GF-D8 (cell line): ENCODE measurements at places on chromosomes 11 and 22.

GRCh38 chr11:131300439-131300717, 70.0 kb upstream of the NTM start:
- no peak for DNase-seq

DNA sequence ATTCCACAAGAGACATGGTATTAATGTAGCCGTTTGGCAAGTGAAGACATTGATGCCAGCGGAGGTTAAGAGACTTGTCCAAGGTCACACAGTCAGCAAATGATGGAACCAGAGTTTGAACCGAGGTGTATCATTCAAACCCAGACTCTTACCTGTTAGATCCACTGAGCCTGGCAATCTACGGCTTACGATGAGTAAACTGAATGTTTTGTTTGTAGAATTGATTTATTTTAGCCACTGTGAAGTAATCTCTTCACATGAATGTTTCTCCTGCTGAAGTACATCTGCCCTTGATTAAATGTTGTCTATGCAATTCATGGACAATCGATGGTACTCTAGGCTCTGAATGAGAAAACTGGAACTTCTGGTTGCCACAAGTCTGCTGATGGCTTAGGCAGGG, 155.5 kb upstream of the NAV2 start:
- DNase-seq: no peak

- no peak for DNase-seq
Observed at GRCh38 chr22:34973926-34974325, 92.0 kb upstream of the ISX start.

GRCh38 chr11:32307471-32307870, 127.9 kb downstream of the WT1 start:
- no peak for DNase-seq

GRCh38 chr11:59769111-59769510, 13.9 kb downstream of the STX3 start:
- no peak for DNase-seq

- no peak for DNase-seq
Observed at GRCh38 chr11:13502492-13502891, 6.7 kb upstream of the PTH start.

DNA sequence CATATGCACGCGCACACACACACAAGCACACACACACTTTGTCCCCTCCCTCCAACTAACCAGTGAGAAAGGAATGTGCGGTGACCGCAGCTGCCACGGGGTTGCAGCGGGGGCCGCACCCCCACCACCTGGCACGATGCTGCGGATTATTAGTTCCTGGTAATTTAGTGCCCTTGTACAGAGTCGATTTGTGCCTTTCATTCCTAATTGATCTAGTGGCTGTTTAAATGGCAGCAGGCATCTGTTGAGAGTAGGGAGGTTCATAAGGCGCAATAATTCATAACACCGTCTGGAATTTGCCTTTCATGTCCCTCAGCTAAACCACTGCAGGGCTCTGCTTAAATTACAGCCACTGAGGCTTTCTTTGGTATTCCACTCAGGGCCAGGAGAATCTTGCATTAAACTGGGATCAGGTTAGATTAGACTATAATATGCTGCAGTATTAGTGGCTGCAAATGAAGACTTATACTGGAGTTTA, 113.7 kb downstream of the FEZ1 start:
- DNase-seq: no peak

DNA sequence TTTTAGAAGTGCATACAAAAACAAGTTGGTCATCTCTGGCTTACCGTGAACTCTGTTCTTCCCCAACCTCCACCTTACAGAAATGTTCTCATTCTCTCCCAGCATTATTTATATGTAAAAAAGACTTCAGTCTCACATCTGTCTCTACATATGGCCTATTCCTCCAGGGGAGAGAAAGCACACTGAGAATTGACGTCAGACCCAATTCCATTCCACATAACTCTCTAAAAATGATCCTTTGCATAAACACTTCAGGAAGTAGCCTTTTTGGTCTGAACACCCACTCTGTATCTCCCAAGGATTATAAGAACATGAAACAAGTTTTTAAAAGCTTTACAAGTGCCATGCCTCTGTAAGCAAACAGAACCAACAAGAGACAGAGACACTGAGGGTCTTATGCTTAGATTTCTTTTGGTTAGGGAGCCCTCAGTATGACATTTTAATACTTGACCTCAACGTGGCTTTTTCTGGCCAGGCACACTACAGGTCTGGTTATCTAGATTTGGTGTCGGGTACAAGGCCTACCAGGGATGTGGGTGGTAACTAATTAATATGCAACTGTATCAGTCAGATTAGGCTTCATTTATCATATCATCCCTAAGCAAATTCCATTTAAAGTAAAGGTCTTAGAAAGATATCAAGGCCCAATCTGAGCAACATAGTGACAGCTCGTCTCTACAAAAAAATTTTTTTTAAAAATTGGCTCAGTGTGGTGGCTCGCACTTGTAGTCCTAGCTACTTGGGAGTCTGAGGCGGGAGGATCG, 48.5 kb upstream of the PPP2R1B start:
- DNase-seq: no peak

GRCh38 chr11:11244470-11245080, 108.5 kb downstream of the CSNK2A3 start:
- no peak for DNase-seq

DNA sequence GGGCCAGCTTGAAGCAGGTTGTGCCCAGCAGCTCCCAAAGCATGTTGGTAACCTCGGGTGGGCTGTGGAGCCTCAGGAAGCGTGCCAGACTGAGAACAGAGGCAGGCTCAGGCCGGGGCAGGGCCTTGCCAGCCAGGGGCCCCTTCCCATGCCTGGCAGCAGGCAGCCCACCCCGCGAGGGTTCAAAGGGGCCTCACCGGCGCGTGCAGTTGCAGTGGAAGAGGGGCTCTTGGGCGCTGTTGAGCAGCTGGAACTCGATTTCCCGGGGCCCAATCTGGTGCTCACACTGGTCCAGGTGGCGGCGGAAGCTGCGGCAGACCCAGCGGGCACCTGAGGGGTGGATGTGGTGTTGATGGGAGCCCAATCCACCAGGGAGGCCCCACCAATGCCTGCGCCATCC, 3.6 kb downstream of the PLA2G3 start:
- DNase-seq: no peak

DNA sequence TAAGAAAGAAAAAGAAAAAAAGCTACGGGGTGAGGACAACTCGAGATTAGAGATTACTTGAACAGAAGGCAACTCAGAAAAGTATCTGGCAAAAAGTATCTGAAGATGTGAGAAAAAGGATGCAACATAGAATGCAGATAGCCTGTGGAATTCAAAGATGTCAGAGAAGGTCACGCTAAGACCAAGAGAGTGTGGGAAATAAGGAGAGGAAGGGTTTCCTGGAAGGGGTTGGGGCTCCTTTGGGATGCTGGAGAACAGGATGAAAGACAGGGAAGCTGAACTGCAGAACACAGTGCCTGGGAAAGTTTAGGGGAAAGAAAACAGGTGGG, 1.2 kb downstream of the GUCY1A2 start:
- no peak for DNase-seq
